ENCODE measurements at places on chromosomes 11 and 22.

GRCh38 chr11:7898666-7899283 lies 32.3 kb downstream of the OR10A6 start:
- DNase-seq = no peak

GRCh38 chr22:28051787-28052356 lies 132.8 kb upstream of the PITPNB start:
- no peak for DNase-seq

DNA sequence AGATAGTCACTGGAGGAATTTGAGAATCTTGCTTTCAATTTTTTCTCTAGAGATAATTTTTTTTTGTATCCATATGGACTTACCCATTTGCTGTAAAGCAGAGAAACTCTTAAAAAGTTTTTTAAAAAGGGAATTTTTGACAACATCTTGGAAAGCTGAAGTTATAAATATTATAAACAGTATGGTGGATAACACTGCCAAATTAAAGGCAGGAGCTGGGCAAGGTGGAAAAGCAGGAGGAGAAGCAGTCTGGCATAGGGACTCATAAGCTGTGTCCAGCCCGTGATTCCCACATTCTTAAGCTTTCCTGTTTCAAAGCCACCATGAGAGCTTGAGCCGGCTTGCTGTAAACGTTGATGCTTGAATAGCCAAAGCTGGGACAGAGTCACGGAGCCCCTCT lies 149.5 kb downstream of the NAV2 start:
- no peak for DNase-seq

- no peak for DNase-seq
These were observed 99.3 kb downstream of the FDX1 start for GRCh38 chr11:110529043-110529442.

DNA sequence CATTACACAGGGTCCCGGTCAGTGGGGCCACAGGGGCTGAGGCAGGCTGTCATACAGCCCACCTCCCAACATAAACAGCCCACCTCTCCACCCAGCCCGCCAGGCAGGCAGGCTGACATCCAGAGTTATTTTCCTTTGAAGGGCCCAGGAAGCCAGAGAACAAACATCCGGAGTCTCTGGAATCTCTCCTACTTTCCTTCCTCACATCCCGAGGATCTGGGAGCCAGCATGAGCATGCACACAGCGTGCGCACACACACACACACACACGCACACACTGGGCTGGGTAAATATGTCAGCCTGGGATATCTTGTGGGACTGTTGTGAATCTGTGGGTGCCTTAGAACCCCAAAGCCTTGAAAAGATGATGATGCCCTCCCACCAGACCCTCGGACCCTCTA lies 55.4 kb downstream of the PDE2A start:
- no peak for DNase-seq

- peak; percentile 60 for DNase-seq
These were observed 1.0 kb downstream of the SFI1 start for GRCh38 chr22:31497148-31497938.

DNA sequence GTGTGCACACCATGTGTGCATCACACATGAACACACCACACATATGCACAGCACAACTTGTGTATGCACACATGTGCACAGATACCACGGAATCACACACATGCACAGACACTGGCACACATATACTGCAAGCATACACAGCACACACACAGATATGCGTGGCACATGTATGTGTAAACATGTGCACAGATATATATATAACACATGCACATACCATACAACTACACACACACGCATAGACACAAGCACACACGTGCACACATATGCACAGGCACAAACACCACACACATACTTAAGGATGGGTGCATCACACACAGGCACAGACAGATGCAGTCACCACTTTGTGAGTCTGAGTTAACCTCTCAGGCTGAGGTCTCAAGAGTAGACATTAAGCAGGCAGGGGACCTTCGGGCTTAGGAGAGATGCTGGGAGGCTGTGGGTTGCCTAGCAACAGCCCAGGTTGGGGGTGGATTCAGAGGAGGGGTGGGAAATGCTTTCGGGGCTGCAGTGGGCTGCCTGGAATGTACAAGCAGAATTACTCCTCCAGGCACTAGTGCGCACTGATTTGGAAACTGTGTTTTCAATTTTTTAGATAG lies 82.9 kb downstream of the MYO18B start:
- no peak for DNase-seq

DNA sequence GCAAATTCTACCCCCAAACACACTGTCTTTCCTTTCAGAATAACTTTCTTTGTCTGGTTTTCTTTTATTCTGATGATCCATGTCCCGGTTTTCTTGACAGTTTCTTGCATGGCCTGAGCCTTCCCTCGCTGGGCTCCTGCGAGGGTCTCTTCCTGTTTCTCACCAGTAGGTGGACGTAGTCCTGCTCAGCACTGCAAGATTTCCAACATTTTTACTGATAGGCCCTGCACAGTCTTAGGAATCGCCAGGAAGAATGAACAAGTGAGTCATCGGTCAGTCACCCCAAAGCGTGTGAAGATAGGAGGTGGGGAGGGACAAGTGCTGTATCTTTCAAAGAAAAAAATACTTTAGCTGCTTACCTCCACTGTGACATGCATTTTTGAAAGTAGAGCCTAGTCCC lies 16.9 kb upstream of the KIRREL3 start:
- DNase-seq = no peak

- no peak for DNase-seq
These were observed 36.1 kb downstream of the LARGE1 start for GRCh38 chr22:33883961-33884808.

GRCh38 chr11:45483416-45483815 lies 182.0 kb downstream of the CHST1 start:
- no peak for DNase-seq

DNA sequence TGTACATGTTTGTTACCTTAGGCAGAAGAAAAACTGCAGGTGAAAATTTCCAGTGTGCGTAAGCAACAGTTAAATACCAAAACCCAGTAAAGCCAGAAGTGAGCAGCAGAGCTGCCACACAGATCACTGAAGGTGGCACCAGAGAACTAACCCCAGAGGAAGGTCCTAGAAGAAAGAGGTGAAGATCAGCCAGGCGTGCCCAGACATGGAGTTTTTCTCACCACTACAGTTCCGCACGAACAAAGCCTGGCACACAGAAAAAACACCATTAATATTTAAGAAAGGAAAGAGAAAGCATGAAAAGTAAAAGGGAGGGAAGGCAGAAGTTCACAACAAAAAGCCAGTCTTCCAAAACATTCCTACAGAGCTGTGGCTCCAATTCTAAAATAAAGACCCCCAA lies 60.7 kb downstream of the STK33 start:
- DNase-seq = no peak

DNA sequence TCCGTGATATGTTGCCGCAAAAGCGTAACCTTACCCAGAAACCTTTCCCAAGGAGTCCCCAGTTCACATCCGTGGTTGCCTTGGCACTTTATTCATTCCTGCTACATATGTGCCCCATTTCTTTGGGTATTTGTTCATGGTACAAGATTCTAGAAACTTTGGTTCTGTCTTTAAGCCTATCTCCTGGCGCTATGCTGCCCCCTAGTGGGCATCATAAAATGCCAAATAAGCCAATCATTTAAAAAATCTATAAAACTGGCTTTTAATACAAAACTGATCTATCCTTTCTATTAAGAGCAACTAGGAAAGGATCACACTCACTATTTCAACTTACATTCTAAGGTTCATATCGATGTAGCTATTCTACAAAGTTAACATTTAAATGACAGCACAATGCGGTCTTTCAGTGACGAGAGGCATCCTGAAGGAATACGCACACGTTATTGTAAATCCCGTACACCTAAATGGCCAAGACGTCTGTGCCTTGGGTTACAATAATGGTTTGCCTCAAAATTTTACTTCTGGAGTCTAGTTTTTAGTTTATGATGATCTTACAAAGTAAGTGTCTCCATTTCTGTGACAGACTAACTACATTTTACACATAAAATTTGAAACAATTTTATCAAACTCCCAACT lies 16.2 kb downstream of the PIWIL3 start:
- DNase-seq = no peak

DNA sequence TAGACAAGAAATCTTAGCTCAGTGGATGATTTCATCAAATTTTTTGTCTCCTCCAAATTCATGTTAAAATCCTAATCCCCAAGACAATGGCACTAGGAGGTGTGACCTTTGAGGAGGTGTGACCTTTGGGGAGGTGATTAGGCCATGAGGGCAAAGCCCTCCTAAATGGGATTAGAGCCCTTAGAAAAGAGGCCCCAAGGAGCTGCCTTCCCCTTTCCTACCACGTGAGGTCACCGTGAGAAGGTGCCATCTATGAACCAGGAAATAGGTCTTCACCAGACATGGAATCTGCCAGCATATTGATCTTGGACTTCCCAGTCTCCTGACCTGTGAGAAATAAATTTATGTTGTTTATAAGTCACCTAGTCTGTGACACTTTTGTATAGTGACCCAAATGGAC lies 138.7 kb downstream of the TRIM29 start:
- DNase-seq = no peak

DNA sequence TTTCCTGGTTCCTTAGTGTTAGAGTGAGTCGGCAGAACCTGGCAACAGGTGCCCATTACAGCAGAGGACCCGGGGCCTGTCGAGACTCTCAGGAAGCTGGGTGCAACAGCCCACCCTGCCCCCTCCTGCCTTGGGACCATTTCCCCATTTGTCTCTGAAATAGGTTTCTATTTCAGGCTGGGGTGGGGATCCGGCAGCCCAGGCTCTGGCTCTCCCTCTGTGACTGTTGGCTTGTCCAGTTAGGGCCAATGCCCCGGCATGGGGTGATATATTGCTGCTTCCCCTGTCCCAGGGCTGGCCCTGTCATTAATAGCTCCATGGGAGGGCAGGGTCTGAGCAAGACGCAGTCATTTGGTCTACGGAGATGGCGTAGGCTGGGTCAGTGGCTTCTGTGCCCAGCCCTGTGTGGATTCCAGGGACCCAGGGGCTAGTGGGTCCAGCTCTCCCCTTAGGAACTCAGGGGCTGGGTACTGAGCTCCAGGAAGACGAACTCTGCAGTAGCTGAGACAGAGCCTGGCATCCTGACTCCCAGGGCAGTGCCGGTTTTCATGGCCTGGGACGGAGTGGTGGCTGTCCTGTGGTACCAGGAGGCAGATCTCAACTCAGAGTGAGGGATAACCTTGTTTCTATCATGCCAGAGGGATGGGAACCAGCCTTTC lies 2.7 kb downstream of the P2RY6 start:
- DNase-seq = no peak

DNA sequence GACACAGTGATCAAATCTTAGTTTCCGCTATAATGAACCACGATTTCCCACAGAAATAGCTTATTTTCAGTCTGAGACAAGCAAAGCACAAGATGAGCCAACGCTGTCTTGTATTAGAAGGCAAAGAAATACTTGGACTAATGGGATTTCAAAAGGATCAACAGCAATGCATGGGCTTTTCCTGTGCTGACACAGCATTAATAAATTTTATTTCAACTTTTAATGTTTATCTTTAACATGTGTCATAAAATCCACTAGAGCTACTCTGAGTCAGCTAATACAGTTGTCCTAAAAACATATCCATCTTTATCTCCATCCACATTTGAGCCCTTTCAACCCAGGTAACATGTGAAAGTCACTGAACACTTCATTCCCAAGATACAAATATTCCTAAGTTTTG lies 15.5 kb upstream of the SLC25A17 start:
- no peak for DNase-seq

DNA sequence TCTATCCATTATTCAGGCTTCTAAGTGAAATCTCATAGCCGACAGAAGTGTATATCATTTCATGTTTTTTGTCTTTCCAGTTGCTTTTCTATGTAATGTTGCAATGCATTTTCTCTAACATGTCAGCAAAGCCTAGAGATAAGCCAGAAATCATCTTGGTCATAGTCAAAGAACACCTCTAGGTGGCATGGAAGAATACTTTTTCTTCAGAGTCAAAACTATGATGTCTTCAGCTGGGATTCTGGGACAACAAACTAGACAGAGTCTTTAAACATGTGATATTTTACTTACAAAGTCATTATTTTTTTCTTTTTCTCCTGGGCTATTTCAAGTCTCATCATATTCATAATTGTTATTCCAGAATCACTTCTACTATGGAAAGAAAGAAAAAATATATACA lies 4.4 kb downstream of the GAS2 start:
- DNase-seq = no peak

DNA sequence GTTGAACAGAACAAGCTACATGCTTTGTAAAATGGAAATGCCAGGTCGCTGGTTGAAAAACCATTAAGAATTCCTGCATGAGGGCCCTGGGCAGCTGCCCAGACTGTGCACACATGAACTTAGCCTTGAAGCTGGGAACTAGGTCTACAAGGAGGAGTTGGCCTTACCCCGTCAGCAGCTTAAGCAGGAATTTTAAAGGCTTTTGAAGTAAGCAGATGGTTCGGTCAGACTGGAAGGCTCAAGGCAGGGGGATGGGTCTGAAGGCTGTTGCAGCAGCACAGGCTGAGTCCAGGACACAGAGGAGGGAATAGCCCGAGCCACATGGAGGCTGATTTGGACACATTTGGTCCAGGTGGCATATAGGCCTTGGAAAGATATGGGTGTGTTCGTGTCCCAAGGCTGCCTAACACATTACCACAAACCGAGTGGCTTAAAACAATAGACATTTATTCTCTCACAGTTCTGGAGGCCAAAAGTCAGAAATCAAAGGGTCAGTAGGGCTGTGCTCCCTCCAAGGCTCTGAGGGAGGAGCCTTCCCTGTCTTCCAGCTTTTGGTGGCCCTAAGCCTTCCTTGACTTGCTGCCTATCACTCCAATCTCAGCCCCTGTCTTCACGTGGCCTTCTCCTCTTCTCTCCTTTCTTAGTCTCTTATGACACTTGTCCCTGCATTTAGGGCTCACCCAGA lies 11.6 kb downstream of the LIF start:
- DNase-seq = no peak

- DNase-seq = no peak
These were observed 58.9 kb upstream of the PRSS23 start for GRCh38 chr11:86741484-86741835.

GRCh38 chr11:3109921-3110706 lies 52.9 kb upstream of the CARS1 start:
- DNase-seq = no peak

GRCh38 chr11:11211186-11211585 lies 141.9 kb downstream of the CSNK2A3 start:
- DNase-seq = no peak

GRCh38 chr11:119347940-119348605 lies 1.6 kb upstream of the MFRP start:
- no peak for DNase-seq

- no peak for DNase-seq
These were observed 322.7 kb upstream of the PLET1 start for GRCh38 chr11:112583261-112583893.

- DNase-seq = no peak
These were observed 16.6 kb downstream of the ASCC2 start for GRCh38 chr22:29821291-29822016.

- no peak for DNase-seq
These were observed 8.6 kb upstream of the POLDIP3 start for GRCh38 chr22:42623301-42623751.

GRCh38 chr11:61948505-61948904 lies 1.6 kb upstream of the BEST1 start:
- DNase-seq = no peak

GRCh38 chr11:104738918-104739317 lies 159.3 kb downstream of the CASP12 start:
- no peak for DNase-seq

GRCh38 chr11:132456751-132457328 lies 1075.5 kb downstream of the OPCML start:
- no peak for DNase-seq

- DNase-seq = no peak
These were observed 839.8 kb upstream of the CNTN5 start for GRCh38 chr11:98180921-98181320.

- DNase-seq = no peak
These were observed 19.6 kb downstream of the CD5 start for GRCh38 chr11:61121917-61122316.

GRCh38 chr22:41995211-41995610 lies 3.4 kb upstream of the WBP2NL start:
- DNase-seq = no peak

- no peak for DNase-seq
These were observed 12.3 kb downstream of the PDGFD start for GRCh38 chr11:104151404-104152204.

Measured in T-cell (primary cell).